ENCODE measurements at places on chromosomes 5 and 9.
A peak's percentile ranks its signal among the peaks of the same experiment; 100 is the strongest.

- DNase-seq, result peak; percentile 86
Observed at GRCh38 chr5:37839407-37840052, at the start of gene GDNF. Gene GDNF, minus strand, starts transcription at chr5:37840041. Its CDS starts 5,245 bp downstream, at chr5:37834796.

DNA sequence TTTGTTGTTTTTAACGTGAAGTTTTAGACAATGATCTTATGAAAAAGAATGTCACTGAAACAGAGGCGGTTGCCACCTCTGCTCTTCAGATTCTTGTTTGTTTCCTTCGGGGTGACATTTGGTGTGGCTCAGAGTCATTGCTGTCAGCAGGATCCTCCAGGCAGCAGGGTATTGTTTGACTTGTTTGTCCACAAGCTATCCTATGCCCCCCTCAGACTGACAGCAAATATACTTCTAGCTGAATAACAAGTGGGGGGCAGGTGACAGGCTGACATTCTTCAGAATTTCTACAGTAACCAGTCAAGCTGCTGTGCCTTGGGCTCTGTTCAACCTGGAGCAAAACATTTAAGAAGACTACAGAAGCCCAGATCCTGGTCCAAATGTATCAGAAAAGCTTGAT is 383.3 kb downstream of the YTHDC2 start:
- DNase-seq, result no peak

- DNase-seq, result no peak
Observed at GRCh38 chr5:103466495-103466894, 96.1 kb downstream of the NUDT12 start.

- DNase-seq, result peak; percentile 61
Observed at GRCh38 chr9:121584421-121584820, 67.0 kb upstream of the DAB2IP start.

DNA sequence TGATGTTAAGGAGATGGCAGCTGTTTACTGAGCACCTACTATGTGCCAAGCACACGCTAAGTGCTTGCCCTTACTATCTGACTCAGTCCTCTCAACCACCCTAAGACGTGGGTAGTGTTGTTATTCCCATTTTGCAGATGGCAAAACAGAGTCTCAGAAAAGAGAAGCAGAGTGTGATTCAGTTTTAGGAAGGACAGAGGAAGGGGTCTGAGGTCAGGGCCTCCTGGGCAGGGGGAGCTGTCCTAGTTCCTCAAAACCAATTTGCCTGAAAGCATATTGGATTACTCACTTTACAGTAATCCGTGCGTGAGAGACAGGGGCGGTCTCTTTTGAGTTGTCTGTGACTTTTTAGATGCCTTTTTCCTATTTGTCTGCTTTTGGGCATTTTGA is 23.2 kb downstream of the DNM1 start:
- DNase-seq, result no peak

GRCh38 chr5:173618927-173619519 is 2.6 kb upstream of the BOD1 start:
- peak; percentile 61 for DNase-seq

- DNase-seq, result no peak
Observed at GRCh38 chr5:115186794-115187193, 17.1 kb upstream of the TRIM36 start.

- DNase-seq, result no peak
Observed at GRCh38 chr5:73966451-73966850, 340.5 kb downstream of the ARHGEF28 start.

DNA sequence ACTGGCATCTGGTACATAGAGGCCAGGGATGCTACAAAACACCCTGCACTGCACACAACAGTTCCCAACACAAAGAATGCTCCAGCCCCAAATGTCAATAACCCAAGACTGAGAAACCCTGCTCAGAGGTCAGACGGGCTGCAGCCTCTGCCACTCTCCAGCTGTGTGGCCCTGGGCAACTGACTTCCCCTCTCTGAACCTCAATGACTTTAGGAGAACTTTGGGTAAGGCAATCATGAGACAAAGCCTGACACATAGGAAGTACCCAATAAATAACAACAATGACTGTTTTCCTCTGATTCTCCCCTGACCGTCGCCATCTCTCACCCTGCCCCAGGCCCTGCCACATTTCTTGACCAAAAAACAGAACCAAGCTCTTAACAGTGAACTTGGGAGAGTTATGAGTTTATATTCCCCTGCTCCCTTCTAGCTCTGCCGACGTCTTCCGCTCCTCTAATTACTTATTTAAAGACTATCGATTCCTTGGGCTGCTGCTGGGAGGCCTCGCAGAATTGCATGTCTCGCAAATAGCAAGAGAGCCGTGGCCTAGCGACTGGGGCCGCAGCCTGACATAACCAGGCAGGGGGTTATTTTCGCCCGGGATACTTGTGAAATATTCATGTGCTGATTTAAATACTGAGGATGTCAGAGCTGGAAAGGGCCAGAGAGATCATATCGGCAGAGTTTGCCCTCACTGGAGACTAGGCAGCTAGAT is 24.5 kb upstream of the CRB2 start:
- DNase-seq, result no peak

GRCh38 chr5:95949810-95950209 is 11.8 kb downstream of the ELL2 start:
- no peak for DNase-seq

DNA sequence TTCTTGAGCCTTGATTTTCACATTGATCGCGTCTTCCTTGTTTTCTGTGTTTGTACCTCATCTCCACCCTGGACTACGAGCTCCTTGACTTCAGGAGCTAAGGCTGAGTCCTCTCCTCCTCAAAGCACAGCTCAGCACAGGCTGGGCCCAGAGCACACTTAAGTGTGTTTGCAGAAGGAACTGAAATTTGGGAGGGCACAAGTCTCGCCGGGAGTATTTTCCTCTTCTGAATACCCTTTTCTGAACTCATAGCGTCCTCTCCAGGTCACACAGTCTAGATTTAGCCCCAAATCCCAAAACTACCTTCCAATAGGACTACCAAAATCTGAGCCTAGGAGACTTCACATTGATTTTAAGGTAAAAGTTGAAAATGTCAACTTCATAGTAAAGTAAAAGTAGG is 41.6 kb downstream of the TSTD2 start:
- no peak for DNase-seq

DNA sequence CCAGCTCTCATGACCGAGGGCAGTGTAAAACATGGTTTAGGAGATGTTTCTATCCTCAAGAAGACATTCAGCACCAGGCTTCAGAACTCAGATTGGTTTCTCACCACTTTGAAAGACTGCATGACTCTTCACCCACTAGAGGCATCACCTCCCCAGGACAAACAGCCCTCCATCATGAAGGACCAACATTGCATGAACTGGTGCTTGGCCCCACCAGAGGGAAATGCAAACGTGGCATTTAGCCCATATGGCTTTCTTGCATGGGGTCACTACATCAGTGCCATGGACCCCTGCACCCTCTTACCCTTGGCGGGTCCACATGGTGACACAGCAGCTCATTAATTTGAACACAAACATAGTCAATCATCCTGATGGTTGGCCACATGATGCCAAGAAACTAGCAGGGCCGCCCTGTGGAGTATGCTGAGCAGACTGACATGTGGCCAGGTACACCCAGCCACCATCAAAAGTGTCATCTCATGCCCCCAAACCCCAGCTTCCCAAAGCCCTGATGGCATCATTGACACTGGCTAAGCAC is 129.5 kb upstream of the FSTL4 start:
- no peak for DNase-seq

DNA sequence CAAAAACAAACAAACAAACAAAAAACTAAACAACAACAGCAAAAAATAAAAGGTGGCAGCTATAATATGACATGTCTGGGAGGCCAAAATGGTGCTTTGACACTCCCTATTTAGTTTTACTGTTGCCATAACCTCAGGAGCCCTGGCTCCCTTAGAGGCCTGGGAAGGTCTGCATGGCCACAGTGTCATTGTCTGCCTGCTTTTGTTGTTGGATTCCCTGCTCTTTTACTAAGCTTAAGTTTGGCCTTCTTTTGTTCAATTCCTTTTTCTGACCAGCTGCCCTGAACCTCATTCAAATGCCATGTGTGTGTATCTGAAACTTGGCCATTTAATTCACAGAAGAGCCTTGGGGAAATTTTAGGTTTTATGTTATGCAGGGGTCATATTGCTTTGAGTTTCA is 458.2 kb downstream of the TMEM232 start:
- no peak for DNase-seq

- no peak for DNase-seq
Observed at GRCh38 chr5:59768152-59769040, 125.1 kb downstream of the PDE4D start.

DNA sequence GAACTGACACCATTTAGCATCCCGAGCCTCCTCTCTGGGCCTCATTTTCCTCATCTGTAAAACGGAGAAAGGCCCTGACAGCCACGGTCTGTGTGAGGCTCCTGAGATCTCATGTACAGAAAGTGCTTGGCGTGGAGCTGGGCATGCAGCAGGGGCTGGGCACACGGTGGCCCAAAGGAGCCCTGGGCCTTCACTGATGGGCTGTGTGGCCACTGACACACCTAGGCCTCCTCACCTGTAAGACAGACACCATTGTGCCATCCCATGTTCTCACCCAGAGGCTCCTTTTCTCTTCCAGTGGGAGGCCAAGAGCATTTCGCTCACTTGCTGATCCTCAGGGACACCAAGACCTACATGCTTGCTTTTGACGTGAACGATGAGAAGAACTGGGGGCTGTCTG is 1.6 kb downstream of the ORM1 start:
- no peak for DNase-seq

DNA sequence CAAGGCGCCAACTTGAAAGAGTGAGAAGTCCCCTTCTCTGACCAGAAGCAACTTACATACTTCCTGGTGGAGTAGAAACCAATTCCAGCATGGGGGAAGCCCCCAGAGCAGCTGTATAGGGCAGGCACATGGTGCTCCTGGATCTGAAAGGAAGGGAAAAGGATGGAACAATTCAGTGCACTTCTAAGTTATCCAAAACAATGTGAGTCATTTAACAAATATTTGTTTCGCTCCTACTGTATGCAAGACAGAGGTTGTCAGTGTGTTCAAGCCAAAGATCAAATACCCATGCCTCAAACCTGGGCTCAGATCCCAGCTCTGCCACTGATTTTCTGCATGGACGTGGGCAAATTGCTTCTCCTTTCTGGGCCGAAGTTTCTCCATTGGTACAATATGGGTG is 67.1 kb downstream of the LHX2 start:
- peak; percentile 42 for DNase-seq

DNA sequence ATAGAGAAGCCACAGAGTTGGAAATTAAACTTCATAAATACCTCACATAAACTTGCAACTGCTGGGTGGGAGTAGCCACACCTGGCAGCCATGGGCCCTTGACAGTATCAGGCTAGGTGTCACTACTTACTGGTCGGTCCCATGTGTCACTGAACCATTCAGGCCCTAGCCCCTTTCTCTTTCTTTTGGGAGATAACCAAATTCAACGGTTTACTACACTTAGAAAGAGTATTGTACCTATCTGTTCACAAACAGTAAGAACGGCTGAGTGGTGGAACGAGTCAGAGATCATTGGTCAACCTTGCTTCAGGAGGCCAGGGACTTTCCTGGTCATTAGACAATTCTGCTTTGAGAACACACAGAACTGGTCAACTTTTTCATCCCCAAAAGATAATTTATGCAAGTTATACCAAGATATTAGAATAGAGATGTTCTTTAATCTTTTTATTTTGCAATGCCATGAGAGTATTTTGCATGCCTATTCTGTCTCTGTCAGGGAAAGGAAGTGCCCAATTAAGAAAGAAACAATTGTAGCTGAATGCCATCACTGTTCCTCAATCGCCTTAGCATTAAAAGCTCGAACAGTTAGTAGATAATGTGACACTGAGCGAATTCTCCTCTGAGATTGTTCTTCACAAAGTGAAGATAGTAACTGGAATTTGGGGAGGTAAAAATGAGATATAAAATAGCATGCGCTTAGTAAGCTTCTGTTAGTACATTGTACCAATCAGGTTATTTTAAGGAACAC is 50.9 kb downstream of the GOLPH3 start:
- DNase-seq, result no peak

GRCh38 chr9:739362-739761 is 102.1 kb upstream of the DMRT1 start:
- no peak for DNase-seq

DNA sequence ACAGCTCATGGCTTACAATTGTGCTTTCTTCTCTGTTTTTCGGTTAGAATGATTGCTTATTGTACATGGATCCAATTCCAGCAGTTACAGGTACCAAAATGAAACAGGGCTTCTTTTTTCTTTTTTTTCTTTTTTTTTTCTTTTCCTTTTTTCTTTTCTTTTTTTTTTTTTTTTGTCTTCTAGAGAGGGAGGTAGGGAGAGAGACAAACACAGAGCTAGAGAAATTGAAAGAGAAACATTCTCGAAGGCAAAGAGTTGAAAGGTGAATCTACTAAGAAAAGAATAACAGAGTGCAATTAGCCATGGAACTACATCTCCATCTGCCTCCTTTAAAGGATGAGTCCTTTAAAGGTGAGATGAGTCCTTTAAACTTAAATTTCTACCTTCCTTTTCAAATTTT is 1.0 kb upstream of the EDIL3 start:
- no peak for DNase-seq

DNA sequence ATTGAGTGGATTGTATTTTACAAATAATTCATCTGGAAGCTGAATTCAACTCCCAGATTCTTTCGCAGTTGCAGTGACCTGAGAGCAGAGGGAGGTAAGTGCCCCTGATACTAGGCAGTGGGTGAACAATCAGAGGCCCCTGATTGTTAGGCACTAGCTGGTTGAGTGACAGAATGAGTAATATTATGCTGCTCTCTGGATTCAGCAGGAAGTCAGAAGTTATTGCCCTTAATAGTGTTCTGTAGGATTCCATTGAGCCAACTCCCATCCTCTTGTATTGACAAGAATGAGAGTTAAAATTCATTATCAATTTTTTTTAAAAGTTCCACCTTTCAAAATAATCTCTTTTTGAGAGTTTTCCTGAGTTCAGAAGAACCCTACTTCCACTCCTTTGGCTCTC is 301.2 kb downstream of the DTWD2 start:
- no peak for DNase-seq

Measured in AG08396 (cell line).